Mesenteric fat pad (tissue), 1 donor: ENCODE measurements at places on chromosomes 6 and 20. TPM values are rescaled to one million over a fixed set of nuclear protein-coding genes. Genes with fewer than 3 reads are reported as not detected.

DNA sequence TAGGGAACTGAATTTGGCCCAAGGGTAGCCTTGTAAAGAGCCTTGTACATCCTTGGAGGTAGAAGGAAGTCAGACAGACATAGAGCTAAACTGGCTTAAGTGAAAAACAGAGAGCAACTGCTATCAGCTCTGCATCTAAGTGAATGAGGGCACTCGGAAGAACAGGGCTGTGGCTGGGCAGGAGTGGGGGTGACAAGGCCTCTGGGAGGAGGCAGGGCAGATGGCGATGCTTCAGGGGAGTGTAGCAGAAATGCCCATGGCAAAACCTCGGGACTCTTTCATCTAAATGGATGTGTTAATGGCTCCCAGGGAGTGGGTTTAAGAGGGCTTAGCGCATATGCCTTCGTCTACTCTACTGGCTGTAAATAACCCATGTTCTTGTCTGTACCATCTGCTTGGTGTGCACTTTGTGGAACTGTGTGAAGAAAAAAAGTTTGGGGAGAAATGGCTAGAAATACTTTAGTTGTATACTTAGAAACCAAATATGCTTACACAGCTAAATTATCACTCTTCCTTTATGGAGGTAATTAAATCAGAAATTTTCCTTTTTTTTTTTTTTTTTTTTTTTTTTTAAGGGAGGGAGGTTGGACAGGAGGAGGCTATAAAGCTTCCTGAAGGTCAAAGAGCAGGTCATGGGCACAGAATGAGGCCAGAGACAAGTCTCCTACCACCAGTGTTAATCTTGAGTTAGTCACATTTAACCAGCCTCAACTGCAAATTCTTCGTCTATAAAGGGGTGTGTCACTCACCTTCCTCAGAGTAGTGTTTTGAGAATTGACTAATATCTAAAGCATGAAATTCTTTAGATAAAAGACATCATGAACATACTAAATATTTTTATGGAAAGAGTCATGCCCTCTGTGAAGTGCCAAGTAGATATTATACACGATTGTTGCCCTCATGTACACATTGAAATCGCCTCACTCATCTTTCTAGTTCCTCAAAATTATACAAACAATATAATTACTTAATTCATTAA lies 60.9 kb downstream of the FYN start:
- DNase-seq, result no peak

GRCh38 chr6:144546807-144547206 lies 261.7 kb downstream of the UTRN start:
- no peak for DNase-seq

PPP1R11 gene
- total RNA-seq, result 41.1 TPM

DNA sequence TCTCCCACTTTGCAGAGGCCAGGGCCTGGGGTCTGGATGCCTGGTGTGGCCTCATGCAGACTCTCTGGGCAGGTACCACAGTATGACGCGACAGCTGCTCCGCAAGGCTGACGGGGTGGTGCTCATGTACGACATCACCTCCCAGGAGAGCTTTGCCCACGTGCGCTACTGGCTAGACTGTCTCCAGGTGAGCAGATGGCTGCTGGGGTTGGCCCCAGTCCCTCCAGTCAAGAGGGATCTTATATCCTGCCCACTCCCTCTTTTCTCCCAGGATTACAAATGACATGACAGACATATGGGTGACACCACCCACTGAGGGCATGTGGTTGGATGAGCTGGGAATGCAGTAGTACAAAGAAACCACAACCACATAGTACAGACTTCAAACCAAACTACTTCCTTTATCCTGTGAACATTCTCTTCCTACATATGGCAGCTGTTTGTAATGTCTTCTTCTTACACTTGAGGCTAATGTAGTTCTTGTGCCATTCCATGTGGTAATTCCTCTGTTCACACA lies 29.9 kb downstream of the RAB44 start:
- no peak for DNase-seq

- DNase-seq, result no peak
Measured at GRCh38 chr6:11172501-11173327, 59.8 kb downstream of the NEDD9 start.

DNA sequence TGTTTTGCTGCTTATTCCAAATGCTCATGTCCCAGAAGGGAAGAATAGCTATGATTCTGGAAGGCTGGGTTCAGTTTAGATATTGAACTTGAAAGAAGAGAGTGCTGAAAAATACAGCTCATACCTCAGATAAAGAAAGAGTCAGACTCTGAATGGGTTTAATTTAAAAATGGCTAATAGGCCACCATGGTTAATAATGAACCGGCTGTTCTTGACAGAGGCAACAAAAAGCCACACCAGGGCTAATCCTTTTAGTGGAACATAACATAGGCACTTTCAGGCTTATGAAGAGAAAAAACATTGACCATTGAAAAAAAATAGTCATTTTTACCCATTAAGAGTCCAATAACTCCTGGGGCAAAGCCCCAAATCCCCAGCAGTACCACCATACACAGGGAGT lies 59.4 kb downstream of the TNFRSF21 start:
- DNase-seq, result no peak

GRCh38 chr6:127464881-127465459 lies 5.8 kb upstream of the KIAA0408 start:
- DNase-seq, result no peak

DNA sequence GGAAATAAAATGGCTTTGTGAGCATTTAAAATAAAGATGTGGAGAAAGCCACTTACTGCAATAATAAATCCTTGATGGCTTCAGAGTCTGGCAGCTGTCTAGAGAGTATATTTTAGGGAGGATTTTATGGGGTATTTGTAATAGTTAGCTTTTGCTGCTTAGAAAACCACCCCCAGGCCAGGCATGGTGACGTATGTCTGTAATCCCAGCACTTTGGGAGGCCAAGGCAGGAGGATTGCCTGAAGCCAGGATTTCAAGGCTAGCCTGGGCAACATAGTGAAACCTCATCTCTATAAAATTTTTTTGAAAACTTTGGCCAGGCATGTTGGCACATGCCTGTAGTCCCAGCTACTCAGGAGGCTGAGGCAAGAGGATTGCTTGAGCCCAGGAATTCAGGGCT lies 63.8 kb downstream of the ISM1 start:
- no peak for DNase-seq

- no peak for DNase-seq
Measured at GRCh38 chr20:35657271-35657670, 7.4 kb downstream of the CPNE1 start.

SUMO4 gene
- 1.2 TPM for total RNA-seq

PROKR2 gene
- not detected for total RNA-seq

DNA sequence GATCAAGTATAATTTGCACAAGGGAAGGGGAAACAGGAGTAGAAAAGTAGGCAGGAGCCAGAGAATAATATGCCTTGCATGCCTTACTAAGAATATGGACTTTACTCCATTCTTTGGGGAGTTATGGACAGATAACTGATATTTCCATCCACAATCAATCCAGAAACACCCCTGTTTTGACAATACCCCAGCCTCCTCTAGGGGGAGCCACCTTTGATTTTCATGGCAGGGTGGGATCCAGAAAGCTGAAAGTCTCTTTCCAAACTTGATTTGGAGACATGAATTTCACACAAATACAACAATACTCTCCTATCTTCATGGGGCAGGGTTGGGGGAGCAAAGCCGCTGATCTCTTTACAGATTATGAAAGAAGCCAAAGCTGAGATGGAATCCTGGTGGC lies 404.1 kb downstream of the FOXA2 start:
- DNase-seq, result no peak

DNA sequence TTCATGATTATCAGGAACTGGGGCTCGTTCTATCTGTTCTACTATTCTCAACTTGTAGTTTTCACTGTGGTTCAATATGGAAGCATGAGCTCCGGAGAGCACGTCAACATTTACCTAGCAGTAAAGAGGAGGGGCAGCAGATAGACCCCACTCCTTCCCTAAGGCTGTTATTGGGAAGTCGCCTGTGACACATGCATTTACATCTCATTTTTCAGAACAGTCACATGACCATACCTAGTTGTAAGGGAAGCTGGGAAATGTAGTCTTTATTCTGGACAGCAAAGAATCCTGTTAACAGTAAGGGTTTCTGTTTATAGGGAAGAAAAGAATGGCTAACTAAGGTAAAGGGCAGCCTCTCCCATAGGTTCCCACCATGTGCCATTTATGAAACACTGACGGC lies 158.3 kb downstream of the ZFP64 start:
- DNase-seq, result no peak

DNA sequence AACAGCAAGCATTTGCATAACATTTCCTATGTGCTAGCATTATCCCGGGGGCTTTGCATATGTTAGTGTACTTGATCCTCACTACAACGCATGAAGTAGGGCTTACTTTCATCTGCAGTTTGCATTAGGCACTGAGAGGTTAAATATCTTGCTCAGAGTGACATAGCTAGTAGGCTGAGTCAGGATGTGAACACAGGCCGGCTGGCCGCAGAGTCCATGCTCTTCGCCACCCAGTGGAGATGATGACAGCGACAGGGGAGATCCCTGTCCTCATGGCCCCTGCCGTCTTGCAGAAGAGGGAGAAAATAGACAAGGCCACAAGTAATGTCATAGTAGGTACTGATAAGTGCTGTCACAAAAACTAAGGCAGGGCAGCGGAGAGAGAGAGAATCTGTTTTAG lies 46.9 kb downstream of the LYRM4 start:
- DNase-seq, result no peak

GDAP1L1 gene
- not detected for total RNA-seq

ADGRB3 gene
- total RNA-seq, result 0.74 TPM

NRSN1 gene
- total RNA-seq, result not detected

GRCh38 chr6:117022774-117023173 lies 145.7 kb downstream of the RFX6 start:
- DNase-seq, result no peak

DNA sequence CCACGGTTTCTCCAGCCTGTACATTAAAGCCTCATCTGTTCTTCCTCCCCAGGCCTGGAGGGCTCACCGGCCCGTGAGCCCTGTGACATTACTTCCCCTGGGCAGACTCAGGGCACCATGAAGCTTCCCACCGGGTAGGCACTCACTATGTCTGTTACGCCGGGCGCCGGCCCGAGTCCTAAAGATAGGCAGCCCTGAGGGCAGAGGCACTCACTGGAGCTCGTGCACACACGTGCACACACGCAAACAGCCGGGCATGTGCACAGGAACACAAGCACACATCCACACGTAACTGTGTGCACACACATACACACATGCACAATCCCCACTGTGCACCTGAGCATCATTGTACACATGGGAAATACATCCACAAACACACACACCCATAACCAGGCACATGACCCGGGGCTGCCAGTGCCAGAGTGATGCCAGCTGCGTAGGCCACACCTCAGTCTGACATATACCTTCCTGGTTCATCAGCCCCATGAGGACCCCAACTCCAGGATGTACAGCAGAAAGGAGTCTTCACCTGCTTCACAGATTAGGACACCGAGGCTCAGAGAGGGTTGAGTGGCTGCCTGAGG lies 83.7 kb downstream of the YTHDF1 start:
- DNase-seq, result peak; percentile 67

MAVS gene
- total RNA-seq, result 43.5 TPM

PAX1 gene
- total RNA-seq, result not detected

KCNK16 gene
- not detected for total RNA-seq

DOK5 gene
- 4.6 TPM for total RNA-seq

DNA sequence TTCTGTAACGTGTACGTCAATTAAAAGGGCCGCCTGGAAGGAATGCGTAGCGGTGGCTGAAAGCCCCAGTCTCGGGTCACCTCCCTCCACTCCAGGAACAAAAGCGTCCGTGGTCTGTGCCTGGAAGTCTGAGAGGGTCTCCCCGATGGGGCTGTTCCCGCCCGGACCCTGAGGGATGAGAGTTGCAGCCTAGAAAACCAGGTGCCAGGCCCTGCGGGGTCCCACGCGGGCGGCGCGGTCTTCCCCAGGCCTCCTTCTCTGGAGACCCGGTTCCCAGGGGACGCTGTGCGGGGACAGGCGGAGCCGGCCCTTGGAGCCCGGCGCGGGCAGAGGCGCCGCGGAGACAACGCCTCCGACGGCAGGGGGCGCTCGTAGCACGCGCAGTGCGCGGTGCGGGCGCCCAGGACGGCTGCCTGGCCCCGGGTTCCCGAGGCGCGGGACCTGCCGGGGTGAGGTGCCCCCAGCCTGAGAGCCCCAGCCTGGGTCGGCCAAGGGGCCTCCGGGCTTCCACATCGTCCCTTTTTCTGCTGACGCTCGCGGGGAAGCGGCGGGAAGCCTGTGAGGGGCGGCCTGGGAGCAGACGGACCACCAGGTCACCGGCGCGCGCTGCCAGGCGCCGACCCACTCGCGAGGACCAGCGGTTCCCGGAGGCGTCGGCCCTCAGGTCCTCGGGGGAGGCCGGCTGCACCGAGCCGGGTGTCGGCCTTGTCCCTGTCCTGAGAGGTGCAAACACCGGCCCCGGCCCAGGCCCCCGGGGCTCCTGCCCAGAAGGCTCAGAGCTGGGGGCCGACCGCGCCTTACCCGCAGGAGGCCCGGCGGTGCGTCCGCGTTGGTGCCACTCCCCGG lies 5.3 kb upstream of the FOXC1 start:
- no peak for DNase-seq

GRCh38 chr6:44041461-44042260 lies 85.6 kb downstream of the MRPL14 start:
- no peak for DNase-seq
